Psoas muscle (tissue), 8 donors: ENCODE measurements at places on chromosomes 16 and 17. TPM values are rescaled to one million over a fixed set of nuclear protein-coding genes. Genes with fewer than 3 reads are reported as not detected.

- DNase-seq = no peak
Observed at GRCh38 chr16:68306633-68307032, 4.1 kb downstream of the SLC7A6OS start.

- DNase-seq = peak; percentile 74
Observed at GRCh38 chr17:80743181-80743771, 198.6 kb downstream of the RPTOR start.

Gene ERN1
- 16.6 TPM for total RNA-seq

Gene ADAD2
- total RNA-seq = not detected

GRCh38 chr16:64826374-64826773 is 295.5 kb downstream of the CDH11 start:
- DNase-seq = no peak

Gene SDR42E1
- not detected for total RNA-seq

DNA sequence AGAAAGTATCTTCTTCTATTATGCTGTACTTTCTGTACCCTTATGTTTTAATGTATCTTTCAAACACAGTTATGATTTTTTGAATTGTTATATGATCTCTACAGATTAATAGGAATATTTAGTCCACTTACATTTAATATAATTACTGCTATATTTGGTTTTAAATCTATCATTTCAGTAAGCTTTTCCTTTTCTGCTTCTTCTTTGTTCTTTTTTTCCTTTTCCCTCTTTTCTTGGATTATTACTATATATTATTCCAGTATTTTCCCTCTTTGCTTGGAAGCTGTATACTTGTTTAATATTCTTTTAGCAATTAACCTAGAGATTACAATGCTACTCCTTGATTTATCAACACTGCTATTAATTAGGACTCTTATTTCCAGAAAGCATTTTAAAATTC is 13.5 kb downstream of the TLE7 start:
- no peak for DNase-seq

GRCh38 chr16:48498769-48499631 is 111.0 kb downstream of the N4BP1 start:
- DNase-seq = no peak

DNA sequence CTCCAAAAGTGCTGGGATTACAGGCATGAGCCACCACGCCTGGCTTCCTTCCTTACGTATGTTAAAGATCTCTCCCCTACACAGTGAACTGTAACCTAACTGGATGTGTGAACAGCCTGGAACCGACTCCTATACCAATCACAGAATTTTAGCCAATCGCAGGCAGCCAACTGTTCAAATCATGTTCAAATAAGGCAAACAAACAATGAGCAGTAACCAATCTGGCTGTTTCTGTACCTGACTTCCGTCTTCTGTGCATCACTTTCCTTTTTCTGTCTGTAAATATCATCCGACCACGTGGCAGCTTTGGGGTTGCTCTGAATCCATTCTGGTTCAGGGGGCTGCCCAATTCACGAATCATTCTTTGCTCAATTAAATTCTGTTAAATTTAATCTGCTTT is 27.5 kb downstream of the TEKT5 start:
- DNase-seq = no peak

GRCh38 chr17:13557077-13557476 is 44.7 kb downstream of the HS3ST3A1 start:
- no peak for DNase-seq

- DNase-seq = peak; percentile 64
Observed at GRCh38 chr17:55845385-55845784, 94.5 kb downstream of the PCTP start.

Gene ATP2C2
- not detected for total RNA-seq

GRCh38 chr16:21265104-21265837 is 12.8 kb downstream of the CRYM start:
- DNase-seq = peak; percentile 64

Gene TCF25
- total RNA-seq = 57.6 TPM

Gene TUBD1
- total RNA-seq = 7.4 TPM

- DNase-seq = no peak
Observed at GRCh38 chr17:74241431-74241830, 28.1 kb downstream of the TTYH2 start.

DNA sequence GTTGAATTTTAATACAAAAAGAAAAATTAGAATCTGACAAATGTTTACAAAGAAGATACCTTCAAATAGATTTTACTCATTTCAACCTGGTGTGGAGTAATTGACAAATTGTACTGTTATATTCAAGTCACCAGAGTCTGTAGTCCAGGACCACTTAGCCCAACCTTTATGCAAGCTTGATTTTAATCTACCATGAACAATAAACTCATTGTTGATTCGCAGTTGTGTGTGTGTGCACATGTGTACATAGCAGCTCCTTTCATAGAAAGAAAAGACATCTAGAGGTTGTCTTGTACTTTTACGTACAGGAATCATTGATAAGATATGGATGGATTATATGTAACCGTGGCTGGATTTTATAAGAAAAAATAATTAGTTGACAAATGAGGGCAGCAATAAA is 20.7 kb upstream of the LRRC37A start:
- no peak for DNase-seq

- DNase-seq = no peak
Observed at GRCh38 chr16:1079786-1080525, 7.4 kb downstream of the SSTR5 start.

Gene HLF
- total RNA-seq = 4.2 TPM

DNA sequence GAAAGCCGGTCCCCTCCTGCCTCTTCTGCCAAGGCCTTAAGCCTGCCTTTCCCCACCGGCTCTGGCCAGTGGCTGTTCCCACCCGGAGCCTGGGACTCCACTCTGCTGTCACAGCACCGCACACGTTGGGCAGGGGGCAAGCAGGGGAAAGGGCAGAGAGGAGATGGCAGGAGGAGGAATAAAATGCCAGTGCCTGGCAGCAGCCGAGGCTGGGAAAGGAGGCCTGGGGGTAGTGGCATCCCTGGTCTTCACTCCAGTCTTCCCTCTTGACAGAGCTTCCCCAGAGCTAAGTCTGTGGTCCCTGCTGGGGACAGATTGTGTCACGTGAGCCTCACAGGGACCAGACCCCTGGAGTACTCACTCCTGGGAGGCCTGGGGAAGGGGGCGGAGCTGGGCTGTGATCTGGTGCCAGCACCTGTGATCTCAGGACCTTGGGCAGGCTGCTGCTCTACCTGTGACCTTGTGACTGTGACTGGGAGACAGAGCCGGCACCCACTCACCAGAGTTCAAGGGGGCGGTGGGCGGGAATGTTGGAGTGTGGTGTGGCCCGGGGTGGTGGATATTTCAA is 97.2 kb upstream of the GSE1 start:
- DNase-seq = no peak

DNA sequence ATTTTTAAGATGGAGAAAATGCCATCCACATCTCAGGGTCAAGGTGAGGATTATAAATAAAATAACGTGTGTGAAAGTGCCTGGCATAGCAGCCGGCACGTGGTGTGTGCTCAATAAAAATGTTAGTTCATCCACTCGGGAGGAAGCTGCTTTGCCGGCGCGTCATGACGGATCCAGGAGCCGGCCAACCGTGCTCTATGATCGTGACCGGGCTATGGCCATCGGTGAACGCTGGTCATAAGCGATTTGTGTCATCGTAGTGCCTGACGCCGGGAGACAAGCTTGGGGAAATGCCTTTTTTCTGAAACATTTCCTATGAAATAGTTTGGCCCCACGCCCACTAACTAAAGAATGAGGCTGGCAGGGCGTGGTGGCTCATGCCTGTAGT is 74.0 kb downstream of the CMC2 start:
- peak; percentile 61 for DNase-seq

DNA sequence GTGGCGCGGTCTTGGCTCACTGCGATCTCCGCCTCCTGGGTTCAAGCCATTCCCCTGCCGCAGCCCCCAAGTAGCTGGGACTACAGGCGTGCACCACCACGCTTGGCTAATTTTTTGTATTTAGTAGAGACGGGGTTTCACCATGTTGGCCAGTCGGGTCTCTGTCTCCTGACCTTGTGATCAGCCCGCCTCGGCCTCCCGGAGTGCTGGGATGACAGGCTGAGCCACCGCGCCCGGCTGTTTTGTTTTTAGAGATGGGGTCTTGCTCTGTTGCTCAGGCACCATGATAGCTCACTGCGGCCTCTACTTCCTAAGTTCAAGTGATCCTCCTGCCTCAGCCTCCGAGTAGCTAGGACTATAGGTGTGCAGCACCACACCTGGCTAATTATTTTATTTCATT is 27.2 kb downstream of the ZNF750 start:
- no peak for DNase-seq

- DNase-seq = no peak
Observed at GRCh38 chr16:57483725-57484514, 2.4 kb downstream of the DOK4 start.

DNA sequence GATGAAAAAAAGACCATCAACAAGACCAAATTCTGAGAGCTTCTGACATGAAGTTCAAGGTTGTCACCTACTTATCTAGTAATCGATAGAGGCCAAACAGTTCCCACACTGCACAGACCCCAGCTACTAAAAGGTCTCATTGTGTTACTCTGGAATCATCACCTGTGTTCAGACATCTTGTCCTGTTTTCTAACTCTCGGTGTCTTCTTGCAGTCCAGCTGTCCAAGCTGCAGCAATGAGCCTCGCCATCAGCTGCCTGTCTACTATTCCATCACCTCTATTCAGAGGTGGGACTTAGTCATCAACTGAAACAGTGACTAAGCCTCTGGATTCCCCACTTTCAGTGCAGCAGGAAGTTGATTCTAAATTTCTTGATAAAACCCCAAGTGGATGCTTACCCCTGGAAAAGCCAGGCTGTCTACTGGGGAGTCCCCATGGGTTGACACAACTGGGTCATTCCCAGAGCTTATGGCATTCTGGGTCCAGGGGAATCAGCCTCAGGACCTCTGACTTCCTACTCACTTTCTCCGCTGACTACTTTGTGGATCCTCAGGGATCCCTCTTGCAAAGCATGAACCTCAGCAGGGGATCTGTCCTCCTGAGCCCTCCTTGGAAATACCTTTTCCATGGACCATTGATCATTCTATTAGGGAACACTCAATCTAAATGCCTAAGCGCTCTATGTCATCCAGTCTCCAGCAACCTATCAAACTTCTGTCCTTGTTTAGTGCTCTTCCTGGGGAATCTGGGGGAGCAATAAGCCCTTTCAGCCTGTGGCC is 46.5 kb downstream of the HNF1B start:
- no peak for DNase-seq

- DNase-seq = no peak
Observed at GRCh38 chr17:74357466-74357809, 4.2 kb downstream of the BTBD17 start.

- DNase-seq = no peak
Observed at GRCh38 chr17:39938140-39938869, 10.8 kb downstream of the LRRC3C start.

Gene KRTAP2-2
- not detected for total RNA-seq
